ENCODE measurements at places on chromosomes 1 and 21. TPM values are rescaled to one million over a fixed set of nuclear protein-coding genes. Genes with fewer than 3 reads are reported as not detected.

BEND5 gene
- 0.24 TPM for total RNA-seq

NBPF6 gene
- total RNA-seq: not detected

MNDA gene
- 0.52 TPM for total RNA-seq

DTL gene
- 6.7 TPM for total RNA-seq

ZNF683 gene
- not detected for total RNA-seq

LCE1C gene
- total RNA-seq: 1.00 TPM

TSPEAR gene
- total RNA-seq: 0.08 TPM

C1orf141 gene
- total RNA-seq: not detected

TTC22 gene
- 113 TPM for total RNA-seq

VANGL1 gene
- total RNA-seq: 15.5 TPM

AGPAT3 gene
- total RNA-seq: 49.1 TPM

EIF2D gene
- total RNA-seq: 41.8 TPM

CD46 gene
- total RNA-seq: 136 TPM

KIF17 gene
- 0.60 TPM for total RNA-seq

TOMM40L gene
- total RNA-seq: 11.4 TPM

PAX7 gene
- total RNA-seq: not detected

GPX7 gene
- 1.6 TPM for total RNA-seq

SPRR2F gene
- 198 TPM for total RNA-seq

CLDN17 gene
- total RNA-seq: 1.8 TPM

FAM72A gene
- 4.2 TPM for total RNA-seq

FMOD gene
- total RNA-seq: 4.5 TPM

FLG2 gene
- not detected for total RNA-seq

ADAMTS1 gene
- total RNA-seq: 7.9 TPM

NR0B2 gene
- total RNA-seq: not detected

ARMH1 gene
- not detected for total RNA-seq

TGFB2 gene
- total RNA-seq: 0.44 TPM

C1QTNF12 gene
- total RNA-seq: 3.9 TPM

SLC35E2B gene
- total RNA-seq: 17.4 TPM

DMRTA2 gene
- total RNA-seq: 1.7 TPM

AJAP1 gene
- total RNA-seq: 0.44 TPM

FAM72D gene
- 2.8 TPM for total RNA-seq

NMNAT2 gene
- total RNA-seq: 0.04 TPM

ORC1 gene
- total RNA-seq: 5.7 TPM

CD164L2 gene
- total RNA-seq: 12.2 TPM

ACTA1 gene
- total RNA-seq: 1.3 TPM

DIO1 gene
- not detected for total RNA-seq

KCNA3 gene
- 0.28 TPM for total RNA-seq

RHD gene
- total RNA-seq: not detected

CLCA1 gene
- total RNA-seq: 0.08 TPM

FAM167B gene
- total RNA-seq: 1.5 TPM

TTC34 gene
- total RNA-seq: 0.08 TPM

FGGY gene
- 10.4 TPM for total RNA-seq

OLIG2 gene
- total RNA-seq: not detected

GJA8 gene
- not detected for total RNA-seq

GNAT2 gene
- total RNA-seq: not detected

USP25 gene
- 28.4 TPM for total RNA-seq

SPRR1B gene
- 2,894 TPM for total RNA-seq

ANGPTL3 gene
- not detected for total RNA-seq

FAM78B gene
- 0.88 TPM for total RNA-seq

ZSCAN20 gene
- 2.4 TPM for total RNA-seq

KCNJ15 gene
- total RNA-seq: 15.5 TPM

ESRRG gene
- total RNA-seq: 0.40 TPM

PLA2G2C gene
- total RNA-seq: 0.48 TPM

UTS2 gene
- not detected for total RNA-seq

TEX38 gene
- total RNA-seq: not detected

FCGR3A gene
- total RNA-seq: 1.00 TPM

KCNQ4 gene
- total RNA-seq: 0.24 TPM

Data from esophagus mucosa (tissue), 1 donor.